Keratinocyte (primary cell): ENCODE measurements at places on chromosomes 13 and 19.

GRCh38 chr13:40076765-40077362 is 421.4 kb downstream of the COG6 start:
- peak; percentile 38 for DNase-seq

- DNase-seq: no peak
Observed at GRCh38 chr13:43546251-43546650, 240.5 kb downstream of the ENOX1 start.

DNA sequence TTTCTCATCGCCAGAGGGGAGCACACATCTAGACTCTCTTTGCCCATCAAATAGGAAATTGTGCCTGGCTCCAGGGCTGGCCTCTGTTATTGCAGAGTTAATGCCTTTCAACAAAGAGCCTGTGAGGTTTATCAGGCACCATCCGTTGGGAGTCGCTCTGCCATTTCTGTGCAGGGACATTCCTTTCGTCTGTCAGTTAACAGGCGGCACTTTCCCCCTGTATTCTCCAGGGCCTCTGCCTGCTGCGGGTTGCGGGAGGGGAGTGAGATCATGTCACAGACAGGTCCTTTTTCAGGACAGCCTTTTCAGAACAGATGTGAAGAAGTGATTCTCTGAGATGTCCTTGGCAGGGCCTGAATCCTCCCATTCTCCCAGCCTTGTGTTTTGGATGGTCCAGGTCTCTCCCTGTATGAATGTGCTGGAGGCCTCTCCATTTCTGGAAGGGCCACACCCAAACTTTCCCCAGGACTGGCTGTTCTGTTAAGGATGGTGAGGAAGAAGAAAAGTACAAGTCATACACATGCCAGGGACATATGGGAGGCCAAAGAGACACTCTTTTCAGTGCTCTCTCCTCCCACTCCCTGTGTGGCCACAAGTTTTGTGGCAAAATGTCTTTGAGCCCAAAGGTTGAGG is 14.9 kb downstream of the SERP2 start:
- no peak for DNase-seq

GRCh38 chr13:23621316-23621645 is 51.1 kb downstream of the TNFRSF19 start:
- DNase-seq: peak; percentile 50

GRCh38 chr19:17580470-17581144 is 25.2 kb downstream of the COLGALT1 start:
- no peak for DNase-seq

GRCh38 chr19:30222992-30223865 is 149.0 kb upstream of the ZNF536 start:
- no peak for DNase-seq

- DNase-seq: no peak
Observed at GRCh38 chr13:35046587-35046986, 104.5 kb downstream of the NBEA start.

- no peak for DNase-seq
Observed at GRCh38 chr13:109718726-109719125, 67.7 kb downstream of the IRS2 start.

GRCh38 chr19:13817018-13817614 is 21.9 kb downstream of the ZSWIM4 start:
- no peak for DNase-seq

- no peak for DNase-seq
Observed at GRCh38 chr19:33644284-33644836, 22.6 kb downstream of the CHST8 start.

- no peak for DNase-seq
Observed at GRCh38 chr19:47458672-47459071, 13.0 kb downstream of the SLC8A2 start.
